ENCODE measurements at places on chromosomes 6 and 20. TPM values are rescaled to one million over a fixed set of nuclear protein-coding genes. Genes with fewer than 3 reads are reported as not detected.

RRAGD gene
- total RNA-seq = 33.5 TPM

- no peak for DNase-seq
These were observed 236.7 kb downstream of the CDC5L start for GRCh38 chr6:44624226-44624625.

- DNase-seq = no peak
These were observed 41.9 kb downstream of the EYA2 start for GRCh38 chr20:46936415-46937156.

DNA sequence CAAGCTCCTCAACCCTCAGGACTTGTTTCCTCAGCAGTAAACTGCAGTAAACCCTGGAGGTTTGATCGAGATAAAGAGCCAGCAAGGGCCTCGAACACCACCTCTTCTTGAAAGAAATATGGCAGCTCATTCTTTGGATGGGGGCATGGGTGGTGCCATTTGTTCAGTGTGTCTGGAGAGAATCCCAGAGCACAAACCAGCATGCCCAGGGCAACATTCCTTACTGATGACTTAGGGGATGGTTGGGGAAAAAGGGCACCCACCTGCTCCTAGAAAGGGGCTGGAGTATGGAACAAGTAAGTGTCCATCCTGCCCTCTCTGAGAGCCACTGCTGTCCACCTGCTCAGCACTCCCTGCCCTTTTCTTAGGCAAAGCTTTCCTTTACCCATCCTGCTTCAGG, 31.3 kb upstream of the ZFAND3 start:
- peak; percentile 59 for DNase-seq

STMND1 gene
- 0.22 TPM for total RNA-seq

- DNase-seq = no peak
These were observed 60.8 kb upstream of the HBS1L start for GRCh38 chr6:135115411-135115810.

- DNase-seq = no peak
These were observed 955 bp downstream of the DLL1 start for GRCh38 chr6:170289951-170290295.

MYB gene
- total RNA-seq = 4.1 TPM

- no peak for DNase-seq
These were observed 12.4 kb upstream of the C20orf204 start for GRCh38 chr20:64023361-64024140.

HDGFL1 gene
- not detected for total RNA-seq

DNA sequence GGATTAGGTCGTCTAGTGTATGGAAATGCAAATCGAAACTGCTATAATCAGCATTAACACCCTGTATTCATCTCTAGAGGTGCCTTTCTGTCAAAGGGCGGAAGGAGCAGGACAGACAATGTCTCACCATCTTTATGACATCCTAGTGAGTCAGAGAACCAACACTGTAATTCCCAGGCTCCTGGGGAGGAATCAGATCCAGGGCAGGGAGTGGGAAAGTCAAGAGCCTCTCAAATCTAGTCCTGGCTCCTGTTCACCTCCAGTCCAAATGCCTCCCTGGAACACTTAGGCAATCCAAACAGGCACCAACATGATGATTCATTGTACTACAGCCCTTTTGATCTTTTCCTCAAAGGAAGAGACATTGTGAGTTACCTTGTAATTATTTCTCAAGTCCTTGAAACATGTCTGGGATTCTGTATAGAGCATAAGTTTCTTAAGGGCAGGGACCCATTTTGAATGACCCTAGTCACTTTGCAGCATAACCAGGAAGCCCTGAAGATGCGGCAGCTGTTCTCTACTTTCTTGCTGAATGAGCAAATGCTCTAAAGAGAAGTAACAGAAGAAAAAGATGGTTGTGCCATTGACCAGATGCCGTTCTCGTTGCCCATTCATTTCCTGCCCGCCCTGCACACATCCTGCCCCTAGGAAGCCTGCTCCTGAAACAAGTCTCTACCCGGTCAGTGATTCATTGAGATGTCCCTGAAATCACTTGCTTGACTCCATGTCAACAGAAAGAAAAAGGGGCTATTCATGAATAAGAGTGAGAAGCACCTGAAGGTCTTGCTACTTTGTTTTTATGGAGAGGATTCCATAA, 112.8 kb upstream of the JARID2 start:
- peak; percentile 97 for DNase-seq

DNA sequence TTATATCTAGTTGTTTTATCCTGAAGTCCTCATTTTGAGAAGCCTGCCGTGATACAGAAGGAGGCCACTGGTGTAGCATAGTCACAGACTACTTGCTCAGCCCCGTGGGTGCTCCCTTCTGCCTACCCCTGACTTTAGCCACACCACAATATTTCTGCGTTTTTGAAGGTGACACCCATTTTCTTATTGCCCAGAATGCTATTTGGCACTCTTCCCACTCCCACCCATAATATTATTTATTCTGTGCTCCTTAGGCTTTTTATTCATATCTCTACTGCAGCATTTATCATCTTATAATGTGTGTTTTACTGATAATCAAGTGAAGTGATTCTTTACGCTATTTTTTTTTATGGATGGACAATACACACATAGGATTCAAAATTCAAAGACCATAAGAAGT, 107.3 kb downstream of the OR2B2 start:
- no peak for DNase-seq

DNA sequence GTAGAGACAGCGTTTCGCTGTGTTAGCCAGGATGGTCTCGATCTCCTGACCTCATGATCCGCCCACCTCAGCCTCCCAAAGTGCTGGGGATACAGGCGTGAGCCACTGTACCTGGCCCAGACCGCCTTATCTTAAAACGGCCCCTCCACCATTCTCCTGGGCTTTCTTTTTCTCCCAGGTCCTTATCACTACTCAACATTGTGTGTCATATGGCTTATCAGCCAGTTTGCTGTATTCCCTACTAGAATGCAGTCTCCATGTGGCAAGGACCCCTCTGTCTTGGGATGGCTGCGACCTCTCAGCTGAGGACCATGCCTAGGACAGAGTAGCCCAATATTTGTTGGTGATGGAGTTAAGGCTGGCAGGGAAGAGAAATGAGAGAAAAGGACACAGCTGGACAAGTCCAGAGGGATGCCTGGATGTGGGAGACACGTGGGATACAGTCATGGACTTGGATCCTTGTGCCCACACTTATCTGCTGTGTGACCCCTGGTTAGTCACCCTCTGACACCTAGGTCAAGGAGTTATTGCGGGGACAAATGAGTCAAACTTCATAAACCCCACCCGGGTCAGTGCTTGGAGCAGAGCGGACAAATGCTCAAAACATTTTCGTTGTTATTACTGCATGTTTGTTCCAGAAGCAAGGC, 24.0 kb downstream of the ADA start:
- no peak for DNase-seq

GRCh38 chr20:62347445-62347844, 19.7 kb downstream of the LAMA5 start:
- DNase-seq = no peak

HCRTR2 gene
- total RNA-seq = not detected

GRCh38 chr6:43009124-43009523, 4.6 kb downstream of the MEA1 start:
- DNase-seq = no peak

PAK5 gene
- total RNA-seq = not detected

GRCh38 chr6:27119761-27120160, 127.7 kb upstream of the PRSS16 start:
- DNase-seq = no peak

- DNase-seq = no peak
These were observed 62.8 kb downstream of the ILRUN start for GRCh38 chr6:34633785-34634184.

- no peak for DNase-seq
These were observed 9.2 kb downstream of the BEND3 start for GRCh38 chr6:107106165-107106564.

- DNase-seq = no peak
These were observed 106.6 kb downstream of the RNASET2 start for GRCh38 chr6:166849749-166850183.

- DNase-seq = no peak
These were observed 28.4 kb downstream of the COL19A1 start for GRCh38 chr6:69894578-69895347.

OCSTAMP gene
- total RNA-seq = not detected

CD40 gene
- not detected for total RNA-seq

HLA-DRB1 gene
- not detected for total RNA-seq

GRCh38 chr6:37630281-37630799, 67.3 kb downstream of the MDGA1 start:
- peak; percentile 100 for DNase-seq

DNA sequence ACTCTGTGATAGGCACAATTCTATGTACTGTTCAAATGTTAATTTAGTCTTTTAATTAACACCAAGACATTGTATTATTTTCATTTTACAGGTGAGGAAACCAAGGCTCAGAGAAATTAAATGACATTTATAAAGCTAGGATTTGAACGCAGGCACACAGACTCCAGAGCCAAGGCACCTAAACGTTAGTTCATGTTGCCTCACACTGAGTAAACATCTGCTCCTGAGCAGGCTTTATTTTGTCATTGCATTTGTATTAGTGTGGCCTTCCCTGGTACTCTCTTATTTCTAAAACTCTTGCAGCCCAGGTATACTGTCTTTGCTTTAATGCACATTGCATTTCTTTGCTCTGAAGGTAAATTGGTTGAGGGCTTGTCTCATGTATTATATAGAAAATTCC, 263.1 kb upstream of the FLRT3 start:
- no peak for DNase-seq

All from A172 (cell line).